ENCODE measurements at places on chromosomes 1 and 21. TPM values are rescaled to one million over a fixed set of nuclear protein-coding genes. Genes with fewer than 3 reads are reported as not detected.

The OR6N1 gene
- total RNA-seq = not detected

The C1orf115 gene
- 4.4 TPM for total RNA-seq

The SPRR2D gene
- total RNA-seq = not detected

The HPDL gene
- 2.3 TPM for total RNA-seq

The PSMG1 gene
- total RNA-seq = 12.9 TPM

GRCh38 chr1:31414980-31415370 is 2.0 kb downstream of the SERINC2 start:
- no peak for DNase-seq
- peaks cover 5% of the 10 kb centered on the region for H3K4me1 ChIP-seq
- H3K27ac ChIP-seq = peak overlapping the region; percentile 93
- no peaks in the 10 kb centered on the region for H3K27me3 ChIP-seq
- no peak overlapping the region for H3K4me3 ChIP-seq

DNA sequence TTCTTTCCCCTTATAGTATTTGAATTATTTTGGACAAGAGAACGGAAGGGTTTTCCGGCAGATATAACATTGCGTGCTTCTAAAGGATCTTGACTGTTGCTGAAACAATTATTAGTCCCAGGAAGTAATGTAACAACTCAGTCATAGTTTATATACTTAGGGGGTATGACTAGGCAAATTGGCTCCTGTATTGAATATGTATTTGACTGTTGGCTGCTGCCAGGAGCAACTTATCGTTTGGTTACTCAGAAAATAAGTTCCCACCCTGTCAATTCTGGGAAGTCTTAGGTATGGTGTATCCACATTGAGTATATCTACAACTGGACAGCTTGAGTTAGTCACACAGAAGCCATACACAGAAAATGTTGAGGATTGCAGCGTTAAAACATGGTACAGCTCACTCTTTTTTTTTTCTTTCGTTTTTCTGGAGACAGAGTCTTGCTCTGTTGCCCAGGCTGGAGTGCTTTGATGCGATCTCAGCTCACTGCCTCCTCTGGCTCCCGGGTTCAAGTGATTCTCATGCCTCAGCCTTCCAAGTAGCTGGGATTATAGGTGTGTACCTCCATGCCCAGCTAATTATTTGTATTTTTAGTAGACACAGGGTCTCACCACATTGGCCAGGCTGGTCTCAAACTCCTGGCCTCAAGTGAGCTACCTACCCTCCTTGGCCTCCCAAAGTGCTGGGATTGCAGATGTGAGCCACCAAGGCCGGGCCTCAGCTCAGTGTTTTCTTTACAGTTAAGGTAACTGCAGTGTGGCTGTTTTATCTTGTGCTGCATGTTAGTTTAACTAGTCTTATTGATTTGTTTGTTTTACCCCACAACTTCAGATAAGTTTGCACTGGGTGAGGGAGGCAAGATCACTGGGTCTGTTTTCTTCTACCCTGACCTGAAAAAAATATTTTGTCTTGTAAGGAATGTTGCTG is 10.2 kb downstream of the SMAP2 start:
- H3K27ac ChIP-seq = peak overlapping the region; percentile 31
- DNase-seq = no peak
- no peaks in the 10 kb centered on the region for H3K27me3 ChIP-seq
- no peaks in the 10 kb centered on the region for H3K36me3 ChIP-seq
- H3K4me1 ChIP-seq = peaks cover 9% of the 10 kb centered on the region

DNA sequence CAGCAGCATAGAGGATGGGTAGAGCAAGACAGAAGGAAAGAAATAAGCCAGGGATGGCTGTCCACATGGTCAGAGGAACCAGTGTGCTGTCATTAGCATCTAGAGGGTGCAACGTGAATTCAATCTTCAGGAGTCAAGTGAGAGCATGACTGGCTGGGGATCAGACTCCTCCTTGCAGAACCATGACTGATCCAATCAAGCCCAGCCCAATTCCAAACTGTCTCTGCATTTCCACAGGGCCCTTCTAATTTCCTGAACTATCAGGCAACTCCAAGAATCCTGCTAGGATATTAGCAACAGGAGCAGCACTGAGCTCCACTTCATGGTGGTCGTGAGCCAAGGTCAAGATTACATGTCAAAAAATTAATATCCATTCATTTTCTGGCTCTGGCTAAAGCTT is 166.8 kb upstream of the CAMK1G start:
- H3K27ac ChIP-seq = no peak overlapping the region
- no peaks in the 10 kb centered on the region for H3K4me1 ChIP-seq
- H3K36me3 ChIP-seq = no peaks in the 10 kb centered on the region
- H3K27me3 ChIP-seq = no peaks in the 10 kb centered on the region
- H3K4me3 ChIP-seq = no peak overlapping the region

GRCh38 chr1:54352755-54353154 is 53.4 kb downstream of the SSBP3 start:
- no peak for DNase-seq
- peaks cover 55% of the 10 kb centered on the region for H3K4me1 ChIP-seq
- no peaks in the 10 kb centered on the region for H3K27me3 ChIP-seq
- no peak overlapping the region for H3K27ac ChIP-seq

DNA sequence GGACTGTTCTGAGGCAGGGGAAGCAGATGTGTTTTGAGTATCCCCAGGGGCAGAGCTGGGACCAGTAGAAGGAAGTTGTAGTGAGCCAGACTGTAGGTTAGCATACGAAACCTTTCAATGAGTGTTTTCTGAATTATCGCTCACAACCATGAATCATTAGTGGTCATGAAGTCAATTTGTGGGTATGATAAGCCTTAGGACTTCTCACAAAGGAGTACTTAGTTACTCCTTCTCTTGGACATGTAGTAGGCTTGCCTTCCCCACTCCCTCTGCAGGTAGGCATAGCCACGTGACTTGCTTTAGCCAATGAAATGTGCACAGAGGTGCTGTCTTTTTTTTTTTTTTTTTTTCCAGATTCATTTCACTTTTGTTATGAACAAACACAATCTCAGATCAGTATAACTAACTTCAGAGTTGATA is 23.9 kb upstream of the FAAH start:
- H3K4me3 ChIP-seq = no peak overlapping the region
- no peak overlapping the region for H3K27ac ChIP-seq
- peaks cover 14% of the 10 kb centered on the region for H3K36me3 ChIP-seq
- H3K27me3 ChIP-seq = no peaks in the 10 kb centered on the region
